Activated T-helper 1 cell treated with Interleukin-2 at 50 U/mL for 16 hours (primary cell): ENCODE measurements at places on chromosomes 5 and 9.

GRCh38 chr9:108784998-108785397, 70.8 kb downstream of the ACTL7B start:
- no peak for DNase-seq

- DNase-seq = no peak
These were observed 72.1 kb downstream of the ADRB2 start for GRCh38 chr5:148898413-148899075.

- DNase-seq = no peak
These were observed 26.4 kb upstream of the PIK3R1 start for GRCh38 chr5:68189171-68189570.

DNA sequence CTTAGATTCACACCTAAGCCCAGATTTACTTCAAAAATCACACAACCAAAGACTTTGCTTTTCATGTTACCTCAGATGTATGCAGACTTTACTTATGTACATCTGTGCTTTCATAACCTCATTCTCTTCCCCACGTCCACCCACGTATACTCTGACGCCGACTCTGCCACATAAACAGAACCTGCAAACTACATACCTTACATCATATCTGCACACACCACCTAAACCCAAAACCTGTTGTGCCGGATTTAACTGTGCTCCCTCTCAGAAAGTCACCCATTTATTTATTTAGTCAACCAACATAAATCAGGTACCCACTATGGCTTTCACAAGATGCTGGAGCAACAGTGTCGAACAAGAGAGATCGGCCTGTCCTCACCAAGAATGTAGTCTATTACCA, 1.0 kb upstream of the DPYSL3 start:
- no peak for DNase-seq

- DNase-seq = no peak
These were observed 109.3 kb downstream of the CRB2 start for GRCh38 chr9:123465304-123465703.

DNA sequence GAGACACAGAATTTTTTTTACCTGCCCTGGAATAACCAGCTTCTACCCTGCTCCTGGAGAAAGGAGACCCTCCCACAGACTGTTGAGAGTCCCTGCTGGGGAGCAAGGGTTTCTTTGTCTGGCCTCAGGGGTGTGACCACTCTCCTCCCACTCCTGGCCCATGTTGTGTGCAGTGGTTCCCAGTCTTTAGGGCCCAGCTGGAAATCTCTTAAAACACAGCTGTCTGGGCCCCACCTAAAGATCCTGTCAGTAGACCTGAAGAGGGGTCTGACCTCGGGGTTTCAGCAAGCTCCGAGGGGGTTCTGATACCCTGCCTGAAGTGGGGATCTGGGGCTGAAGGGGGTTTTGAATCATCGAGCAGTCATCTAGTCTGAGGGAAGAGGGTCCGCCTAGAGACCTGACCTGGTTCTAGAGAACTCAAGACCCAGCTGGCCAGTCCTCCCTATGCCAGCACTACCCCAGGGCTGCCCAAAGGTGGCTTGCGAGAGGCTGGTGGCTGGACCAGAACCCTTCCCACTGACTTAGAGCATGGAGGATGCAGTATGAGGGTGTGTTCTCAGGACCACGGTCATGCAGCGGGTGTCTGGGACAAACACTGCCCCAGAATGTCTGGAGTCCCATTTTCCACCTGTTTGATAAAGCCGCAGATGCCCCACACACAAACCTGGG, 8.1 kb upstream of the UNC5A start:
- no peak for DNase-seq

- no peak for DNase-seq
These were observed 264.2 kb downstream of the MAST4 start for GRCh38 chr5:66860199-66860975.

GRCh38 chr9:16282216-16282615, 588.3 kb downstream of the BNC2 start:
- DNase-seq = no peak

GRCh38 chr5:119270121-119270565, 85.7 kb upstream of the TNFAIP8 start:
- no peak for DNase-seq

GRCh38 chr9:116377179-116377798, 223.7 kb downstream of the PAPPA start:
- no peak for DNase-seq

DNA sequence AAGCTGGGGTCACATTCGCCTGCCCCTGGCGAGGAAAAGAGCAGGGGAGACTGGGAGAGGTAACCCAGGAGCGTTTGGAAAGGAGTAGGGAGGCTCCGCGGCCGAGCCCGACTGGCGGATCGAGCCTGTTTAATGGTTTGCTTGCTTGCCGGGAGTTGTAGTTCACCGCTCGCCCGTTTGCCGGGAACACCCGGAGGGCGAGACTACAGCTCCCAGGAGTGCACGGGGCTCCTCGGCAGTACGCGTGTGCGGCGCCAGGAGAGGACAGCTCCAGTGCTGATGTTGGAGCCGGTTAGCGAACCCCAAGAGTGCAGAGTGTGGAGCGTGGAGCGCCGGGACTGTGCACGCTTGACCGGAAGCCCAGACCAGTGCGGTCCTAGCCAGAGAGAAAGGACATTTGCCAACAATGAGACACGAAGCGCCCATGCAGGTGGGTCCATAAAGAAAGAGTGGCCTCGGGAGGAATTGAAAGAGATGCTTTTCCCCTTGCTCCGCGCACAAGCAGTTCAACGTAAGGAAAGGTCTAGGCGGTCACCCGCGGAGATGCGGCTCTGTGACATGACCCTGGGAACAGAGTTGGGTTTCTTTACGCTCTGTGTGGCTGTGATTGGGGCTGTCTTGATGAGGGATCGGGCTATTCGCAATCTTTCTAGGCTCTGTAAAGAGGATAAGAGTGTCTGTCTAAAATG, at the start of gene RAB3C:
Gene RAB3C, plus strand, starts transcription at position 273 of the 689 bp plus-strand sequence. Its CDS starts 134 bp downstream, at position 407.
- no peak for DNase-seq

DNA sequence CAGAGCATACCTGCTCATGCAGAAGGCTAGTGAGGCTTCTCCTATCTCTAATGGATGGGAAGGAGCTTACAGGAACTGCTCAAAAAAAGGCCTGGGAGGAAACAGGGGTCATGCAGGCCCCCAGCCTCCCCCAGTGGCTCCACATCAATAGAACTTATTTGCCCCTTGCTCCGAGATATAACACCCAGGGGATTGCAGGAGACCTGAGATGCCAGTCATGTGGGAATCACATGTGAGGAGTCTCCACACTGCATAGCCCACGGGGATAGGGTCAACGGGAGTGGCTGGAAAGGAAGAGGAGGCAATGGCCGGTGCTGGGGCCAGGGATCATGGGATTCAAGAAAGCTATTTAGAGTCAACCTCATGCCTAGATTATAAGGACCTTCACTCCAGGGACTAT, 76.2 kb downstream of the NRG2 start:
- DNase-seq = no peak

DNA sequence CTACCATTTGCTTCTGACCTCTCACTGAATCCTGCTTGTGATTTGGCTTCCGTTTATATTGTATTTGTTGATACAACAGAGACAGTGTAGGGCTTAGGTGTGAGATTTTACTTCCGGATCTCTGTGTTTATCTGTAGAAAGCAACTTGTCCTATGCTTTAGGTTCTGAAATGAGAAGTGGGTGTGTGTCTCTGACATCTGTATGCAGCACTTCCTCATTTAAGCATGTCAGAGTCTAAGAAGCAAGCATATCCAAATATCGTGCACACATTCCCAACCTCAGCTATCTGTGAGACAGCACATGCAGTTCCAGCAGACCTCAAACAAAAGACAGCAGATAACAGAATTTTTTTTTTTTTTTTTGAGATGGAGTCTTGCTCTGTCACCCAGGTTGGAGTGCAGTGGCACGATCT, 16.3 kb downstream of the KLF9 start:
- no peak for DNase-seq

DNA sequence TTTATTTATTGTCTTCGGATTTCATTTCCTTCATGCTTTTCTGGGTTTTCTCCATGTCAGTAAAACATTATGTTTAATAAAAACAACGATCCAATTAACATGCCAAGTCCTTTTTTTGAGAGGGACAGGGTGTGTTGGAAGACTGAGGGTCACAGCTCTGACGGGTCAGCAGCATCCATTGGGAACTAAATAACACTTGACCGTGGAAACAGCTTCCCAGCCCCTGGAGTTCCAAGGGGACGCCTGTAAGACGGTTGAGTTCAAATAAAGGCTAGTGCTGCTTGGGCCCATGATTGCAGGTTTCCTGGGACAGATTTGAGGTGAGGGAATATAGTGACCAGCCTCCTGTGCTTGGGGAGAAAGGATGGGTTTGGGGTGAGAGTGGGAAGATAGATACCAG, 30.4 kb upstream of the NEURL1B start:
- no peak for DNase-seq

GRCh38 chr5:1174122-1174936, 27.1 kb upstream of the SLC6A19 start:
- no peak for DNase-seq

GRCh38 chr9:68437785-68438184, 81.4 kb downstream of the PGM5 start:
- no peak for DNase-seq

DNA sequence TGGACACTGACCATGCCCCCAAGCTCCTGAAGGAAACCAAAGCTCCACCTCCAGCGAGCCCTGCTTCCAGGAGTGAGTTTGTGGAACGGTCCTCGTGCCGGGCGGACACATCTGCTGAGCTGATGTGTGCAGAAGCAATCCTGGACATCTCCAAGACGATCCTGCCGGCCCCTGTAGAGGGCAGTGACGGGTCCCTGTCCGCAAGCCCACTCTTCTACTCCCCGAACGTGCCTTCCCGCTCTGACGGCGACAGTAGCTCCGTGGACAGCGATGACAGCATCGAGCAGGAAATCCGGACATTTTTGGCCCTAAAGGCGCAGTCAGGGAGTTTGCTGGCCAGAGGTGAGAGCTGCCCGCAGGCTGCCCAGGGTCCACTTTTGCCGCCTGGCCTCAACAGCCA, 6.2 kb downstream of the PPP1R26 start:
- no peak for DNase-seq

DNA sequence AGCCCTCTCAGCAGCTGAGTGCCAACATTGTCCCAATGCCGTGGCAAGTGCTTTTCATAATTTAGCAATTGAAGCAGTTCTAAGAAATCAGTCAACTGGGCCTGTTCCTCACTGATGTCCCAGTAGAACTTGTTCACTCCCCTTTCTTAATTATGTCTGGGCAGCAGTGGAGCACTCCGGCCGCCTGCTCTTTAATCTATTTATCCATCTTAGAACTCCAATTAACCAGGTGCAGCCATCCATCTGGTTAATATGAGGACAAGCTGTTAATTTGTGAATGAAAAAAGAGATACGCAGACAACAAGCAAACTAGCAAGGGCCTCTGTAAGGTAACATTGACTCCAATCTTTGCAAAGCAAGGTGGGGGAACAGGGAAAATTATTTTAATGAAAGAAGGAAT, 39.4 kb downstream of the MAT2B start:
- DNase-seq = no peak

- DNase-seq = no peak
These were observed 453.7 kb upstream of the RIOK2 start for GRCh38 chr5:97636766-97637165.

GRCh38 chr5:181281077-181281983, 20.4 kb upstream of the TRIM52 start:
- no peak for DNase-seq

GRCh38 chr5:124456249-124456648, 290.2 kb downstream of the ZNF608 start:
- no peak for DNase-seq

DNA sequence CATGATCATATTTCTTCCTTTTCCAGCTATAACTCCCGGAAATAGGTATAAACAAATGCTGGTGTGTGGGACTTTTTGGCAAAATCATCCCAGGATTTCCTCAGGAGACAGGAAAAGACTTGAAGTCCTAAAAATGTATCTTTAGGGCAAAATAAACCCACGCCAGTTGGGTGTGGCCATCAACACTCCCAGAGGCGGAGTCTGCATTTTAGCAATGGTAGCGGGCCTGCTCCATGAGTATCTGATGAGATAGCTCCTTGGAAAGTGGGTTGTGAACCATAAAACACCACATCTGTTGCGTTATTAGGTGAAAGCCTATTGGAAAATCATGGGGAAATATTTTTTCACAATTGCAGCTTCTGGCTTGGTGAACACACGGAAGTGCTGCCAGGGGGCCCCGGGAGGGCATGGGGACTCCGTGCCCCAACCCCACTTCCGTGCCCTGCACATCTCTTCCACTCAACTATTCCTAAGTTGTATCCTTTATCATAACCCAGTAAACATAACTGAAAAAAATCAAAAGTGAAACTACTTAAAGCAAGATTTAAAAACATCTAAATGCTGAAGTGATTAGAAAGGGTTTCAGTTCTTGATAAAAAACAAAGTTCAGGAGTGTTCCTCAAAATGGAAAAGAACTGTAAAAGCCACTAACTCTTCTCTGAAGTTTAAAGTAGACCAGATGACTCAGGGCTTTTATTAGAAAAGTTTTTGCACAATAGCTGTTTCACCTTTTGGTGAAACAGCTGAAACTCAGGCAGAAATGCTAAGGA, 111.2 kb downstream of the LRRC70 start:
- DNase-seq = no peak

DNA sequence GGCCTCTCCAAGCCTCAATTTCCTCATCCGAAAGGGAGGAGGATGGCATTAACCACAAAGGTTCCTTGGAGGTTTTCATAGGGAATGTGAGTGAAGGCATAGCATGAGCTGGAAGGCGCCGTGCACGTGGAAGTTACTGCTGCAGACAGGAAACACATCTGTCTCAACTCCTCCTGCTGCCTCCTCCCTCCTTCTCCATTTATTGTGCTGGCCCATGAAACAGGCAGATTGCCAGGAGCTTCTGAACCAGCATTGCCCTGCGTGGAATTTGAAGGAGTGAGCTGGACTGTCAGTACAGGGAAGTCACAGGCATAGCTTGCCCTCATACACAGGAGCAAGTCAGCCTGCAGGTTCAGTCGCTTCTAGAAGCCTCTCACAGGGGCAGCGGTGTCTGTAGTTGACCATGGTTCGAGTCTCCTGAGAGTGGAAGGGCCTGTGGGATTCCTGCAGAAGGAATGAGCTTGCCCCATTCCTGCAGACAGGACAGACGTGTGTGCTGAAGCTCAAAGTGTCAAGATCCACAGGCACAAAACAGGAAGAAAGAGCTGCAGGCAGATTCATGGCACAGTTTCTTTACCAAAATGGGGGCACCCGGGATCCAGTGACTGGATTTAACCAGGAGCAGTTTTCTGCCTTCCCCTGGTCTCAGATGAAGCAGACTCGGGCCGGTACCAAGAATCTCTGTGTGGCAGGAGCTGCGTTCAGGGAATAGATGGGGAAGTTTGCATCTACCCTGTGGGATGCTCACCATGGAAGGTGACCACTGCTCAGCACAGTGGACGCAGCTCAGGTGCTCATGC, 48.7 kb upstream of the CTSL start:
- DNase-seq = no peak

DNA sequence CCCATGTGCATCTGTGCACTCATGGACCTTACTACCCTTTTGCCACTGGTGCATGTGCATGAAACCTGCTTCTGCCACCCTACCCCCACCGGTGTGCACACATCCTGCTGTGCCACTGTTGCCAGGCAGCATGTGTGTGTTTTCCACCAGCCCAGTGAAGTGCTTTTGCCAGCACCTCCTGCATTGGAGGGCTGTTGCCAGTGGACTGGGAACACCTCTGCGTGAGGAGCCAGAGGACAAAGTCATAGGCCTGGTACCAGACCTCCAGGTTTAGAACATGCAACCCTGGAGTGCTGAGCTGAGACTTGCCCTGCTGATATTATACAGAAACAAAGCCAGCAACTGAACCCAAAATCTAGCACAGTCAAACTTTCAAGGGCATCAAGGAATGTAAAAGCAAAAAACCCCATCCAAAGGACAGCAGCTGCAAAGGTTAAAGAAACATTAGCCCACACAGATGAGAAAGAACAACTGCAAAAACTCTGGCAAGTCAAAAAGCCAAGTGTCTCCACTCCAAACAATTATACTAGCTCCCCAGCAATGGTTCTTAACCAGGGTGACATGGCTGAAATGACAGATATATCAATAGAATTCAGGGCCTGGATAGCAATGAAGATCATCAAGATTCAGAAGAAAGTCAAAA, 70.6 kb upstream of the PTPN3 start:
- no peak for DNase-seq
